Left ventricle myocardium inferior (tissue), 1 donor: ENCODE measurements at places on chromosomes 11 and 22. TPM values are rescaled to one million over a fixed set of nuclear protein-coding genes. Genes with fewer than 3 reads are reported as not detected.

The BTG4 gene
- total RNA-seq, result not detected

DNA sequence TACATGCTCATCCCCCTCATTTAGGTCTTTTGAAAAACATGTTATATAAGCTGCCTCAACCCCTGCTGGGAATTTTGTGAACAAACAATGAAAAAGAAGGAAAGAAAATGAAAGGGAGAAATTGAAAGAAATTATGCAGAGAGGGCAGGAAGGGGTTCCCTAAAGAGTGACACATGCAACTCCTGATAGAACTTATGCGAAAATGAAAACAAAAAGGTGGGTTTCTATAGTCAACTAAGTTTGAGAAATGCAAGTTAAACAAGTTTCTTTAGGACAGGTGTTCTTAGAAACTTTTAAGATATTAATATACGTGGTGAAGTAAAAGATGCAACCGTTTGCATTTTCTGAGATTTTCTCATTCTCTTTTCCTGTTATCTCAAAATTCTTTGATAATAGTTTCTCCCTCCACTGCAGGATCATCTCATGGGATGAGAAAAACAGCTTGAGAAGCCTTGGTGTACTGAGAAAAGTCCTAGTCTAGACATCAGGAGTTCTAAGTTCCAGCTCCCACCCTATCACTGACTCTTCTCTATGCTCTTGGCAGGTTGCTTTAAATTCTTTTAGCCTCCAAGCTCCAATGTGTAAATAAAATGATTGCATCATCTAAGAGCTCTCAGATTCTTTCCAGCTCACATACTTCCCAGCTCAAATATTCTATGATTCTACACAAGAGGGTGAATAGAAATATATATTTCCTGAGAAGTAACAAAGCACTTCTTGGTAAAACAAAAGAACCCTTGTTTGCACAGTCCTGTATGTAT lies 109.2 kb downstream of the FAM76B start:
- no peak for DNase-seq

DNA sequence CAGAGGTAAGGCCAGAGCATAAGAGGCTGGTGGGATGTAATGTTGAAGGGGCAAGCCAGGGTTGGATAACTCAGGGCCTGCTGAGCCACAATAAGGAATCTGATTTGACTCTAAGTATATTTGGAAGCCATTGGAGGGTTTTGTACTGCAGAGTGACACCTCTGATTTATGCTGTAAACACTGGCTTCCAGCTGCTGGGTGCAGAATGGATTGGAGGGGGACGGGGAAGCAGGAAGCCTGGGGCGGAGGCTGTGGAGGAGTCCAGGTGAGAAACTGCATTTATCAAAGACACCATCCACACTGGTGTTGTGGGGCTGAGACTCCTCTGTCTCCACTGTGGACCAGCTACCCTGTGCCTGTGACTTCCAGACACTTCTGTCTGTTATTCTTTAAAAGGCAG lies 26.8 kb downstream of the MIAT start:
- DNase-seq, result no peak

DNA sequence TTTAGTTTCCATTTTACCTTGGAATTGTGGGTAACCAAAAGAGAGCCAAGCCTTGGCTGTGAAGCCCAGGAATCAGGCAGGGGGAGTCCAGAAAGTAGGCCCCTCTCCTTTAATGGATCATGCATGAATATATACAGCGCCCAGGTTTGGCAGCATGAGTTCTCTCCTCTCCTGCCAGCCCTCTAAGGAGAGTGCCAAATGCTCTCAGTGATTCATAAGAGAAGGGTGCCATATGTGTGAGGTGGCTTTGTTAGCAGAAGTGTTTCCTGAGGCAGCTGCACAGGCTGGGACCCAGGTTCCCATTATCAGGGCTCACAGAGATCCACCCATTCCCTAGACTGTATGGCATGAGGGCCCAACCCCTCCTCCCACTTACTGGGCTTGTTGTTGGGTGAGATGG lies 52.3 kb upstream of the SCUBE2 start:
- no peak for DNase-seq

- DNase-seq, result no peak
These were observed 68.4 kb downstream of the IGLL5 start for GRCh38 chr22:22955866-22956535.
